ENCODE measurements at places on chromosomes 2 and 18.

- DNase-seq, result no peak
These were observed 7.8 kb downstream of the SULT1C4 start for GRCh38 chr2:108385411-108386071.

DNA sequence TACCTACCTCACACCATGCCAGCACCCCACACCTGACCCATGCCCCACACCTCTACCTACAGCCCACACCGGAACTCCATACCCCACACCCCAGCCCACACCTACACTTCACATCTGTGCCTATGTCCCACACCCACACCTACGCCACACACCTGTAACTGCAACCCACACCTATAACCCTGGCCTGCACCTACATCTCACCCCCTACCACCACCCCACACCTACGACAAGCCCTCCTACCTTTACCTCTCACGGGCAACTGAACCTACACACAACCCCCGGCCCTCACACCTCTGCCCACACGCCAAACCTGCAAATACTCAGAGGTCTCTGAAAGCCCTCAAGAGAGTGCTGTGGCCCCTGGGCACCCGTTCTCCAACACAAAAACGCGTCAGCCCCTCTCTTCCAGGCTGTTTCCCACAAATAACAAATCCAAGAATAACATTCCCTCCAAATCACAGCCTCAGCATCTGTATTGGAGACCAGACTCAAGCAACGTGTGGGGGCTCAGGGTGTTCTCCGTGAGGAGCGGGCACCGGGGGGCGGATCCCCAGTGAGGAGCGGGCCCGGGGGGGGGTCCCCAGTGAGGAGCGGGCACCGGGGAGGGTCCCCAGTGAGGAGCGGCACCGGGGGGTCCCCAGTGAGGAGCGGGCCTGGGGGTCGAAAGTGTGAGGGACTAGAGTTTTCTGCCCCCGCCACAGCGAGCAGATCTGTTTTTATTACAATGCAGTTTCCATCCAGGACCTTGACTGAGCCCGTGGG, 33.4 kb downstream of the SLC66A2 start:
- DNase-seq, result no peak

- no peak for DNase-seq
These were observed 609 bp downstream of the TPGS2 start for GRCh38 chr18:36828157-36828629.

DNA sequence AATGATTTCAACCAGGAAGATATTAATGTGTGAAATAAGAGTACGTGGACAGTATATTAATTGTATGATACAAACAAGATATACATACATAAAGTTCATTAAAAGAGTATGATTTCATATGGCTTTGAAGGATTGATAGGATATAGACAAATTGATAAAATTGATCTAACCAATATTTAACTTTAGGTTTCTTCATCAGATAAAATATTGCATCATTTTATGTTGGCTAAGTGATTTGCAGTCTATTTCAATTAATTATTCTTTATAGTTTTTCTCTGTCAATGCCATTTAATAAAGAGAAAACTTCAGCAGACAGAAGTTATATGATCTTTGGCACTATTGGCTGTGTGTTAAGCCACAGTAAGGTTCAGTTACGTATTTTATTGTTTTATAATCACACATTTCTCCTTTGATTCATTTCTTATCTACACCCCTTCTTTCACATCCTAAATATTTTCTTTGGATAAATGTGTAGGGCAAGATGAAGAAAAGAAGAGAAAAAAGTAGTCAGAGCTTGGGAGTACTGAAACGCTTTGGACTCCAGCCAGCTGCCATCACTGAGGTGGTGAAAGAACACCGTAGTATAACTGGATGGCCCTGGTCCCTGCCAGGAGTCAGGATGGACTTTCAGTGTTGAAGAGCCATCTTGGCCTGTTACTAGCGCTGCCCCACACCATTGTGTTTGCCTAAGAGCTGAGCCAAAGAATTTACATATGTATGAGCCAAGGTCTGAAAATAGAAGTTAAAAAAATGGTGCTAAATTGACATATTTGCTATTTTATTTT, 9.8 kb upstream of the CPS1 start:
- no peak for DNase-seq

DNA sequence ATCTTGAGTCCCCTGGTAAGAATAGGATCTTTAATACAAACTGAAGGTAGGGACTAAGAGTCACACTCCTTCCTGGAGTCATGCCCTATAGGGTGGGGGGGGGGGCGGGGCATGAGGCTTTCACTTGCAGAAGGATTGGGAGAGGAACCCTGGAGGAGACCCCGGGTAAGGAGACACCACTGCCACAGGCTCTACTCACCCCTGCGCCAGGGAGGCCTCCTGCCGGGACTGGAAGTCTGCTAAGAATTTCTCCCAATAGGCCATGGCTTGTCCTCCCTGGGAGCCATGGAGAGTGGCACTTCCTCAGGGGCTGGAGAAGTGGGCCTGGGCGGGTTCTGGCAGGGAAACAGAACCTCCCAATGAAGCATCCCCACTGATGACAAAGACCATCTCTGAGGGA, 645.3 kb upstream of the RAB6C start:
- DNase-seq, result no peak

- no peak for DNase-seq
These were observed 74.7 kb upstream of the KCNJ3 start for GRCh38 chr2:154623819-154624218.

- no peak for DNase-seq
These were observed 303.9 kb downstream of the GBX2 start for GRCh38 chr2:235864302-235864701.

- DNase-seq, result no peak
These were observed 171.3 kb downstream of the TMEM18 start for GRCh38 chr2:505941-506340.

DNA sequence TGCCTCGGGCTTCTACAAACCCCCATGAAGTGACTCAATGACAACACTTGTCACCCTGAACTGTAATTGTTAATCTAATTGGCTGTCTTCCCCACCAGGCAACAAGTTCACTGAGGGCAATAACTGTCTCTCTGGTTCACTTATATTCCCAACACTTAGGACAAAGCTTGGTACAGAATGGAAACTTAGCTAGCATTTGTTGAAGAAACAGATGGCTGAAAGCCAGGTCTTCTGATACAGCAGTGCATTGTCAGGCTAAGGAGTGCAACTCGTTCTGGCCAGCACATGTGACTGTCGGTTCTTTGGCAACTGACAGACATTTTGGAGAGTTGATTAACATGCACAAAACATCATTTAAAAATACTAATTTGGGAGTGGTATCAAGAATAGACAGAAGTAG, 14.6 kb upstream of the DNAJC27 start:
- no peak for DNase-seq

DNA sequence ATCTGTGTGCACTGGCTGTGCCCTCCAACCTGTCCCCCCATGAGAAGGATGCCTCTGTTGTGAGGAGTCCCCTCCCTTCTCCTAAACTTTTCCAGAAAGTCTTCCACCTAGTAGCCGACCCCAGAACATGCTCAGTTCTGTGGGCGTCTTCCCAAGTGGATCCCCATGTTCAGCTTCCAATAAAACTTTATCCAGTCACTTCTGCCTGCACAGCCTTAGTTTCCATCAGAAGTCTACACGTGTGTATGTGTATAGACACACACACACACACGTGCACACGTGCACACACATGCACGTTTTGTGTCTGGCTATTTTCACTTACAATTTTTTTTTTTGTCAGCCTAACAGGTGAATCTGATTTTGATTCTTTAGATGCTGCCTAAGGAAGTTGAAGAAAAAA, 115.1 kb downstream of the RTP5 start:
- no peak for DNase-seq

DNA sequence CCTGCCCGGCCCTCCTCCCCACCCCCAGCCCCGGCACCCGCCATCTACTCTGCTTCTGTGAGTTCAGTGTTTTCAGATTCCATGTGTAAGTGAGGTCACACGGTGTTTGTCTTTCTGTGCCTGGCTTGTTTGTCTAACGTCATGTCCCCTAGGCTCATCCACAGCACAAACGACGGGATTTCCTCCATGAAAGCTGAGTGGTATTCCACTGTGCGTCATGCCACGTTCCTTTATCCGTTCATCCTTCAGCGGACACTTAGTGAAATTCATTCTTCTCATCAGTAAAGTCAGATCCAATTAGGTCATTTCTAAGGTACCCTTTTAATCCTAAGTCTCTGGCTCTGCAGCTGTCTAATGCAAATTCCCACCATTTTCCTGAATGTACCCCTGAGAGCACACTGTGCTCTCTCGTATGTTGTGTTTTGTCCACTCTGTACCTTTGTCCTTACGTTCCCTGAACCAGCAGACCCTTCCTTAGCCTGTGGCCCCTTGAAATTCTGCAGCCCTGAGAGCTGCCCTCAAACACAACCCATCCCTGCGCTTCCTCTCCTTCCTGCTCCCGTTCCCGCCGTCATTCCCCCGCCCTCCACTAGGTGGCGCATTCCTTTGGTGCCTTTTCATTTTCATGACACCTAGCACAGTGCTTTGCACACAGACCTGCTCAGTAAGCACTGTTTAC, 44.1 kb downstream of the TRAPPC12 start:
- peak; percentile 45 for DNase-seq

GRCh38 chr2:156110890-156111289, 221.6 kb downstream of the NR4A2 start:
- no peak for DNase-seq

DNA sequence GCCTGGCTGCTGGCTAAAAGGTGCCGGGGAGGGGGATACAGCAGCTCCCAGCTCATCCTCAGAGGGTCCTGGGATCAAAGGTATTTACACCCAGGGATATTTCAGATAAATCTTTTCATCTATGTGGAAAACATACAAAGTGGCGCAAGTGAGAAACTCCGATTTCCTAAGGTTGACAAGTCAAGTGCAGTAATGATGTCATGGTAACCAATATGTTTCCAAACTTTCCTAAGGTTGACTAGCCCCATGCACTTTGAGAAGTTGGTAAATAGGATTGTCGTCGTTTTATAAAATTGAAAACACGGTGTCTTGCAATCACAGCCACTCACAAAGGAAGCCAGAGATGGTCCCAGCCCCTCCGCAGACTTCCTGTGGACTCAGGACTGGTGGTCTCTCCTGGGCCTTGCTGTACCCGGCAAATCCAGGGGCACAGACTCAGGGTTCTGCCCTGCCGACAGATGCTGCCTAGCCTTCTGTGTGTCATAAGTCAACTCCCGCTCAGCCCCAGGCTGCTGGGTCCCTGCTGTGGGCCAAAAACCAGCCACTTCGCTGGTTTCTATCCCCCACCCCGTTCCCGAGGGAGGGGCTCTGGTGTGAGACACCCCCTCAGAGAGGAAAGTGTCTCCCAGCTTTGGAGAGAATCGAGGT, 111.2 kb upstream of the PPP1CB start:
- DNase-seq, result no peak

- DNase-seq, result no peak
These were observed 192.2 kb downstream of the NCK2 start for GRCh38 chr2:105936954-105937353.

- DNase-seq, result peak; percentile 77
These were observed 95.6 kb downstream of the TNFRSF11A start for GRCh38 chr18:62420513-62421209.

DNA sequence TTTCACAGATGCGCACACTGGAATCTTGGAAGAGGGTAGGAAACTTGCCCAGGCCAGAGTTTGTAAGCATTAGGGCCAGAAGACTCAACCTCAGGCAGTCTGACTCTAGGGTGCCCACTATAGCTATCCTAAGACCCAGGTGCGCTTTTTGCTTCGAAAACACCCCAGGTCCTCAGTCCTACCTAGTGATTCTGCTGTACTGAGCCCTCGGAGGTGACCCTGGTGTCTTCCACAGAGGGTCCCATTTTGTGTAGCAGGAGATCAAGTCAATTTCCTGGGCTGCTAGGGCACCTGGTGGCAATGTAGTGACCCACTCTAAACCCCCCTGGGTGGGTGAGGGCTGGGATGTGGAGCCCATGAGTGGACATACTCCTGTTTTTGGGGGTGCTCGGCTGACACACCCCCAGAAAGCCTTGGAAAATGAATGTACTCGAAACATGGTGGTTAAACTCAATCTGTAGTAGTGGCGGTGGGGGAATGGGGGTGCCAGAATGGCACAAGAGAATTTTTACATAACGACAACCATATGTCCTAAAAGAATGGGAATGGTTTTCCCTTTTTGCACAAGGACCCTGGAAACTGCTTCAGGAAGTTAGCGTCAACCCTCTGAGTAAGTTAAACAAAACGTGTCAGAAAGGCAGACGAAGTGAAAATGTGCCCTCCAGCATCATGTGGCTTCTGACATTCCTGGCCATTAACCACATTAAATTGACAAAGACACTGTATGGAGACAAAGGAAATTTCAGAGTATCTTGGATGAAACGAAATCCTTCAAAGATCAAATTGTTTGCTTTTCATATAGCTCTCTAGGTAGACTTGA, 218.0 kb upstream of the COPS8 start:
- no peak for DNase-seq

DNA sequence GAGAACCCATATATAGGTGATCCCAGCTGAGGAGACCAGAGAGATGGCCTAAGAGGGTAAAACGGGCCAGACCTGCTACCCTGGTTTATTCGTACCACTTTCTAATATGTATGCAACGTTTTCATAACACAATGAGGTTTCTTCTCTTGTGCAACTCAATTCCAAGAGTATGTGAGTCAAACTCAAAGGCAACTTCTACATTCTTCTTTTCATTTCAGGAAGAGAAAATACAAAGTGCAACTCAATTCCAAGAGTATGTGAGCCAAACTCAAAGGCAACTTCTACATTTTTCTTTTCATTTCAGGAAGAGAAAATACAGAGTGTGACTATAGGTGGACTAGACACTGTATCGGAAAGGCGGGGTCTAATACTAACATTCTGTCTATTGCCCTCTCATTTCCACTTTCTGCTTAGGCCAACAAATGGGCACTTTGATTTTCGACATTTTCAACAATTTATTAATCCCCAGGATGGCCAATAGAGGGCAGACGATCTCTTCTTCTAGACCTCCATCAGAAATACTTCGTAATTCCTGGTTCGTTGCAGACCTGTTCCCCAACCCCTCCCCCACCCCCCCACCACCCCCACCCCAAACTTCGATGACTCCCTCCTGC, 3.7 kb upstream of the CRIM1 start:
- no peak for DNase-seq

- no peak for DNase-seq
These were observed 153.8 kb downstream of the IKZF2 start for GRCh38 chr2:212997526-212998020.

- no peak for DNase-seq
These were observed 143.9 kb upstream of the DLX2 start for GRCh38 chr2:172246649-172247048.

DNA sequence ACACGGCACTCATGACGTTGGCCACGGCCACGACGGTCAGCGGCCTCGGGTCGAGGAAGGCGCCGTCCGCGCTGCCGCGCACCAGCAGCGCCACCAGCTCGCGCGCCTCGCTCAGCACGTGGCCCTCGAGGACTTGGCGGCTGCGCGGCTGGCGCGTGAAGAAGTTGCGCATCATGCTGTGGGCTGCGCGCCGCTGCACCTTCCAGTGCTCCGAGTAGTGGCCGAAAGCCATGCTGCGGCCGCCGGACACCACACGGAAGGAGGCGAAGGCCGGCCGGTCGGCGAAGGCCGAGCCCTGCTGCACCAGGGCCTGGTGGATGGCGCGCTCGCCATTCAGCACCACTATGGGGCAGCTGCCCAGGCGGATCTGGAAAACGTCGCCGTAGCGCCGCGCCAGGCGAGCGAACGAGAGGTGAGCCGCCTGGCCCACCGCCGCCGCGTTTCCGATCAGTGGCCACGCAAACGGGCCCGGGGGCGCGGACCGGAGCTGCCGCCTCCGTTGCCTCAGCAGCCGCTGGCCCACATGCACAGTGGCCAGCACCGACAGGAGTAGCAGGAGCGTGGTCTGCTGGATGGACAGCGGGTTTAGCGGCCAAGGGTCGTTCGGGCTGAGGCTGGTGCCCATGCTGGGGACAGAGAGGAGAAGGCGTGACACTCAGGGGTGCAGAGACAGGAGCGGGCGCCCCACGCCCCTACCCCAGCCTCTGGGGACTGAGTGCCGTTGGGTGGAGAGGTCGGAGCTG, 1.0 kb downstream of the CYP1B1 start:
- no peak for DNase-seq
